ENCODE measurements at places on chromosomes 12 and 14. TPM values are rescaled to one million over a fixed set of nuclear protein-coding genes. Genes with fewer than 3 reads are reported as not detected.

CRADD gene
- total RNA-seq: 21.6 TPM

PALS1 gene
- 18.0 TPM for total RNA-seq

HOXC10 gene
- 35.5 TPM for total RNA-seq

TPH2 gene
- total RNA-seq: not detected

DCTN2 gene
- 104 TPM for total RNA-seq

C12orf54 gene
- not detected for total RNA-seq

SLC6A15 gene
- total RNA-seq: 0.97 TPM

- DNase-seq: no peak
Measured at GRCh38 chr14:75554482-75554881, 23.9 kb upstream of the FLVCR2 start.

DNA sequence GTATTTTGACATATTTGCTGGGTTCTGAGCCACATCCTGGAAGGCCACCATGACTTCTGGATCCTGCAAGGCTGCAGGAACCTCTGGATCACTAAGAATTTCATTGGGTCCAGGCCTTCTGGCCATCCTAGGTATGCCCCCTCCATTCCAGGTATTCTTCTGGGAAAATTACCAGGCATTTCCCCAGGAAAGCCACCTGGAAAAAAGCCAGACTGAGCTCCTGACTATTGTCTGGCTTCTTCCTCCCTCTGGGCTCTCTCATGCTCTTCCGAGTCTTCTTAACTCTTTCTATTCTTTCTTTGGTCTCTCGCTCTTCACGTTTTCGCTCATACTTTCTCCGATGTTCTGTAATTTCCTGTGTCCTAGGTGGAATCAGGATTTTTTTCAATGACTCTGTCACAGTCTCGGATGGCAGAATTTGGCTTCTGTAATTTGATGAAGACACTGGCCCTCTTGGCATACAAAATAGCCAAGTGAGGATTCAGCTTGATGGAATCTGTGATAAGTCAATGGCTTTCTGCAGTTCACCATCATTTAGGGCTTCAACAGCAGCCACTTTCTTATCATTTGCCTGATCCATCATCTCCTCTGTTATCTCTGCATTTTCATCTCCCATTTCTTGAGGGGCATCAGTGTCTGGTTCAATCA is 42.6 kb downstream of the ATP23 start:
- no peak for DNase-seq

DNA sequence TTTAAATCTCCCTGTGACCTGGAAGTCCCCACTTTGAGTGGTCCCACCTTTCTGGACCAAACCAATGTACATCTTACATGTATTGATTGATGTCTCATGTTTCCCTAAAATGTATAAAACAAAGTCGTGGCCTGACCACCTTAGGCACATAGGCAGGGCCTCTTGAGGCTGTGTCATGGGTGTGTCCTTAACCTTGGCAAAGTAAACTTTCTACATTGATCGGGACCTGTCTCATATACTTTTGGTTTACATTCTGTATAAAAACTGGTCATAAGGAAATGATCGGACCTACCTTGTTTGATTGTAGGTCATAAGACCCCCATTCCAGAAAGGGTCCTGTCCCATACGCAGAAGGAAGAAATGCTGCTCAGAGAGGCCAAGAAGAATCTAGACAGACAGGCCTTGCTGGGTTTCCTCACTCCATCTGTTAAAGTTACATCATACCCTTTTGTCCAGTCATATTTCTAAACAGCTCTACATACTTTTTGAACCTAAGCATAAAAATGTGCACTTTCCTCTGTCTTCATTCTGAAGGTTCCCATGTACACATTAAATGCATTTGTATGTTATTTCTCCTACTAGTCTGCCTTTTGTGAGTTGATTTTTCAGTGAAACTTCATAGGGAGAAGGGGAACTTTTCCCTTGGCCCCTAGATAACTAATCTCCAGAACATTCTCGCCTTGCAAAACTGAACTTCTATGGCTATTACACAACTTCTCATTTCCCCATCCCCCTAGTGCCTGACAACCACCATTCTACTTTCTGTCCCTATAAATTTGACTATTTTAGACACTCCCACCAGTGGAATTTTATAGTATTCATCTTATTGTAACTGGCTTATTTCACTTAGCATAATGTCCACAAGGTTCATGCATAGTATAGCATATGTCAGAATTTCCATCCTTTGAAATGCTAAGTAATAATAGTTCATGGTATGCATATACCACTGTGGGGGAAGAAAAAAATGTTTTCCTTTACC is 30.2 kb upstream of the CPM start:
- no peak for DNase-seq

DNA sequence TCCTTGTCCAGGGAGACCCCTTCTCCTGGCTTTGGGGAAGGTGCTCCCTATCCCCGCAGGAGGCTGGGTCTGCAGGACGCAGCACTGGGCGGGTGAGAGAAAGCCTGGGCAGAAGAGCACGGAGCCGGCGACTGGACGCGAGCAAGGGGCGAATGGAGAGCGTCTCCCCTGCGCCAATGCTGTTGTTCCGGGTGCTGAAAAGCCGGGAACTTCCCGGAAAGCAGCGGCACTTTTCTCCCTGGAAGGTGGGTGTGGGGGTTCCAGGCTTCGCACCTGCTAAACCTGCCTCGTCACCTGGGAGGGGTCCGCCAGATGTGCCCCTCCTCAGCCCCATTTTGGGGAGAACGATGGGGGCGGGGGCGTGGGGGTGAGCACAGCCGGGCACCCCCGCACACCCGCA is 417.1 kb upstream of the TMTC1 start:
- no peak for DNase-seq

- no peak for DNase-seq
Measured at GRCh38 chr12:4089956-4090355, 183.6 kb upstream of the CCND2 start.

DNA sequence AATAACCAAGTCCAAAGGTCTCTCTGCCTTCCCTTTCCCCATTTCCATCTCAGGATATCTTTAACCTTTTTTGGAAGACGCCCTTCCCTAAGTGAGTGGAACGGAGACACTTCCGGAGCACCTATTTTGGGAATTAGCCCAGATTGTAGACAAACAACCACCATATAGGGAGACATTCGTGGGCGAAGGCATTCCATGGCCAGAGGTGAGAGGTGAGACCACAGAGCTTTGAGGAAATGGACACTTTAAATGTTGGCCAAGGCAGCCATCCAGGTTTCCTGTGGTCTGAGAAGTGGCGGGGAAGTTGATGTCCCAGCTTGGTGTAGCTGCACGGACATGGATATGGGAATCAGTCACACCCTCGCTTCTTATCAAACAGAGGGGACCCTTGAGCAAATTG is 69.4 kb upstream of the BDKRB2 start:
- no peak for DNase-seq

- DNase-seq: no peak
Measured at GRCh38 chr14:89736881-89737280, 217.6 kb downstream of the EFCAB11 start.

DNA sequence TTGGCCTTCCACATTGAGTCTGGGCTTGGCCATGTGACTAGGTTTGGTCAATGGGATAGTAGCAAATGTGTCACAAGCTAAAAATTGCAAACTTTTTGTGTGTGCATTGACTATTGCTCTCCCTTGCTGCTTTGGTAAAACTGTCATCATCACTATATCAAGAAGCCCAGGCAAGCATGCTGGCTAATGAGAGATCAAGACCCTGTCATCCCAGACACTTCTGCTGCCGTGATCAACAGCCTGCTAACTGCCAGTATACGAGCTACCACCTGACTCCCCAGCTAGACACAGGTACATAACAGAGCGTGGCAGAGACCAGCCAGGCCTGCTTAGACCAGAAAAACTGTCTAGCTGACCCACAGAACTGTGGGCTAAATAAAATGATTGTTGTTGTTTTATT is 456.7 kb upstream of the DCN start:
- DNase-seq: no peak

GRCh38 chr12:57765698-57766463 is 997 bp downstream of the CYP27B1 start:
- DNase-seq: no peak

GRCh38 chr14:104889375-104889757 is 24.3 kb downstream of the CEP170B start:
- peak; percentile 72 for DNase-seq

- peak; percentile 17 for DNase-seq
Measured at GRCh38 chr12:123034865-123035264, 54.4 kb downstream of the ARL6IP4 start.

GRCh38 chr14:49314737-49315136 is 271.4 kb downstream of the RPS29 start:
- DNase-seq: no peak

- peak; percentile 15 for DNase-seq
Measured at GRCh38 chr14:72863216-72864006, 30.5 kb downstream of the DPF3 start.

- no peak for DNase-seq
Measured at GRCh38 chr12:88559772-88560171, 20.5 kb downstream of the KITLG start.

- DNase-seq: no peak
Measured at GRCh38 chr12:15522574-15523187, 200.4 kb downstream of the PTPRO start.

DNA sequence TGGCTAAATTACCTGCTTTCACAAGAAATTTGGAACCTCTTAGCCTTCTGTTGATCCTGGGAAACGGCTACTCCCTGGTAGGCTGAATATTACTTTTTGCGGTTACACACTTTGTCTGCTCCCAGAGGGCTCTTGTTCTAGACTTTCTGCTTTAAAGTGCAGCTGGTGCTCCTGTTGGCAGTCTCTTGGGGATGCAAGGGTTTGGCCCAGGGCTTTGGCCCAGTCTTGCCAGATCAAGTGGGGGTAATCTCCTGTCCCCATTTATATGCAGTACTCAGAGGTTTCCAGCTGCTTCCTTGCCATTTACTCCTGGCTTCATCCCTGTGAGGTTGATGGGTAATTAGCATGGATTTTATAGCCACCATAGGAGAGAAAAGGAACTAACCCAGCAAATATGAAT is 558.2 kb upstream of the MIS18BP1 start:
- no peak for DNase-seq

DNA sequence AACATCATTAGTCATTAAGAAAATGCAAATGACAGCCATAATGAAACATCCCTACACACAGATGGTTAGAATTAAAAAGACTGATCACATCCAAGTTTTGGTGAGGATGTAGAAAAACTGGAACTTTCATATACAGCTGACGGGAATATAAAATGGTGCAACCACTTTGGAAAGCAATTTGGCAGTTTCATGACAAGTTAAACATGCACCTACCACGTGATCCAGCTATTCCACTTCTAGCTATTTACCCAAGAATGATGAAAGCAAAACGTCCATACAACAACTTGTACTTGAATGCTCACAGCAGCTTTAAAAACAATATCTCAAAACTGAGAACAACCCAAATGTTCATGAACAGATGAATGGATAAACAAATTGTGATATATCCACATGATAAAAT is 77.9 kb upstream of the AVPR1A start:
- DNase-seq: no peak

DNA sequence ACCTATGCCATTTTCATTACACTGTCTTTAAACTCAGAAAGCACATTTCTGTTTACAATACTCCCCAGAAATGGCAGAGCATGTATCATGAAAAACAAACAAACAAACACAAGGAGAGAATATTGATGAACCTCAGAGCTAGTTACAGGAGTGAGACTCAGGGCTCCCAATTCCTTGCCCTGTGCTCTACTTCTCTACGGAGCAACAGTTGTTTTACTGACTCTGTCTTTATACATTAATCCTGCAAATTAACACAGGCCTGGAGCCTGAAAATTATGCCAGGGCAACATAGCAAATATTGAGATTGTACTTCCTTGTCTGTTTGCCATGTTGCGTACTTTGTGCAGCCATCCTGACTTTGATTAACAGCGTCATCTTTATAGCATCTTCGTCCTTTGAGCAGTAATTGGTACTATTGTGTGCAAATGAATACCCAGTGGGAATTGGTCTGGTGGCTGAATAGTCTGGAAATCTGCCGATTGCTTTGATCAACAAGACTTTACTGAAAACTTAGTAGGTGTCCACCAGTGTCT is 15.2 kb upstream of the AKAP6 start:
- no peak for DNase-seq

DNA sequence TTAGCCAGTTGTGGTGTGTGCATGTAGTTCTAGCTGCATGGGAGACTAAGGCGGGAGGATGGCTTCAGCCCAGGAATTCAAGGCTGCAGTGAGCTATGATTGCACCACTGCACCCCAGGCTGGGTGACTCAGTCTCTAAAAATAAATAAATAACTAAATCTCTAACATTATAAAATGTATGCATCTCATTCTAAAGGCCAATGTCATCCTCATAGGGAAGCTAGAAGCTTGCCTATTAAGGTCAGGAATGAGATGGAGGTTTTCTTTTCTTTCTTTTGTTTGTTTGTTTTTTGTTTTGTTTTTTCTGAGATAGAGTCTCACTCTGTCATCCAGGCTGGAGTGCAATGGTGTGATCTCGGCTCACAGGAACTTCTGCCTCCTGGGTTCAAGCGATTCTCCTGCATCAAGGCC is 48.8 kb upstream of the PAPLN start:
- no peak for DNase-seq

DNA sequence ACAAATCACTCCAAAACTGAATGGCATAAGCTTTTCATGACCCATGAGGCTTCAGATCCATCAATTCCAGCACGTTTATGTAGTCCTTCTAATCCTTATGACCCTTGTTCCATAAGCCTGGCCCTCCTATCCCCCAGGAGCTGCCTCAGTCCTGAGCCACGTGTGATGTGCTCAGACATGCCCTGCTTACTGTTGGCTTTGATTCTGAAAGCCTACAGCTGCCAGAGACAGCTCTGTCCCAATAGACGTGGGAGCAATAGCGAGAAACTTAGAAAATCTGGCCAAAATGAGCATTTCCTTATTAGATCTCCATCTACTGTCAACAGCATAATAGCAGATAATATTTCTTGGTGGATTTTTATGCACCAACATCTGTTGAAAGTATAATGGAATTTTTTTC is 33.2 kb downstream of the DUSP6 start:
- no peak for DNase-seq

- no peak for DNase-seq
Measured at GRCh38 chr14:51396222-51396815, 156.3 kb downstream of the TMX1 start.

DNA sequence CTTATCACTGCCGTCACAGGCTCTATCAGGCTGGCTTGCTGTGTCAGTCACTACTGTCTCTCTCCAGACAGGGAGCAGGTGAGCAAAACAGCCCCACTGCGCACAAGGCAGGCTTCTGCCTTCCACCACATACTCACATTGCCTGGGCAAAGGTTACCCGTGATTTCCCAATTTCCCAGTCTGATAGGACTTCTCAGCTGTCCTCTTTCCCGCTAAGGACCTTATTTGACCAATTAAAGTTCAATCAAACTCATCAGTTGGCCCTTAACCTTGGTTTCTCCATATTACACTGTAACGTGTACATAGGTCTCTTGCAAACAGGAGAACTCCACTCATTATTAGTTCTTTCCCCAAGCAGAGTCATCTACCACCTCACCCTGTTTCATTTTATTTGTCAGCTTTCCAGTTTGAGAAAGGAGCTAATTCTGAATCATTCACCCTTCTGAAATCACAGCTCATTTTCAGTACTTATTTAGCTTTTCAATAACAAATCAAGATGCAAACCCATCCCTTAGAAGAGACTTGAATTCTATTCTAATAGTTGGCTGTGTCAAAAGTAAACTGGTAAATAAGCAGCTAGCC is 170.8 kb downstream of the ESR2 start:
- DNase-seq: no peak

- DNase-seq: no peak
Measured at GRCh38 chr14:23464700-23465099, 4.8 kb upstream of the NGDN start.

Data from posterior vena cava (tissue), 2 donors.